ENCODE measurements at places on chromosomes 5 and 9.
A peak's percentile ranks its signal among the peaks of the same experiment; 100 is the strongest.

DNA sequence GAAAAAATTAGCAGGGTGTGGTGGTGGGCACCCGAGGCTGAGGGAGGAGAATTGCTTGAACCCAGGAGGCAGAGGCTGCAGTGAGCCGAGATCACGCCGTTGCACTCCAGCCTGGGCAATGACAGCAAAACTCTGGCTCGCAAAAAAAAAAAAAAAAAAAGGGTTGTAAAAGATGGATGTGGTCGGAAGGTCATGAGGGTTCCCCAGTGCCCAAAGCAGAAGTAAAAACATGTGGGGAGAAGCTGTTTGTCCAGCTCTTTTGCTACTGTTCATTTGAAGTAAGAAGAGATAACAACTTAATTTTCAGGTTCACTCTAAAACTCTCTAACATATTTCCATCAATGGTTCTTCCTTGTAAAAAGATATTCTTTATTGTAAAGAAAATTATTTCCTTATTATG is 57.1 kb upstream of the GOLPH3 start:
- ATAC-seq: no peak

- peak; percentile 90 for ATAC-seq
Measured at GRCh38 chr9:99752417-99753109, 69.1 kb upstream of the NR4A3 start.

DNA sequence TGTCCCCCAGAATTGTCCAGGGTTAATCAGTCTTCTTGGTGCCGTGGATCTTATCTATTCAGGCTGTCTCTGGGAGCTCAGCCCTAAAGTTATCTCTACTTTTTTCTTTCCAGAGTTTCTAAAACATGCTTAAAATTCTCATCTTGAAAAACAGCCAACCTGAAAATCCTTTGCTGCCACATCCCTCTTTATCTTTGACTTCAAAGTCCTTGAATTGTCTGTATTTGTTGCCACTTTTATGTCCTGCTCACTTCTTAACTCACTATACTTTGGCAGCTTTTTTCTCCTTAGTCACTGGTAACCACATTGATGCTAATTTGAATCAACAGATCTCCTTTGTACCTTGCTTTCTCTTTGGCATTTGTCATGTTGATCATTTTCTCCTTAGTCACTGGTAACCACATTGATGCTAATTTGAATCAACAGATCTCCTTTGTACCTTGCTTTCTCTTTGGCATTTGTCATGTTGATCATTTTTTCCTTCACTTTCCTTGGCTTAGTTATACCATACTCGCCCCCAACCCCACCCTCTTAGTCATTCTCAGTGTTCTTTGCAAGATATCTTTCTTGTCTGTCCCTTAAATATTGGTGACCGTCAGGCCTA is 8.5 kb downstream of the DMXL1 start:
- ATAC-seq: peak; percentile 54

DNA sequence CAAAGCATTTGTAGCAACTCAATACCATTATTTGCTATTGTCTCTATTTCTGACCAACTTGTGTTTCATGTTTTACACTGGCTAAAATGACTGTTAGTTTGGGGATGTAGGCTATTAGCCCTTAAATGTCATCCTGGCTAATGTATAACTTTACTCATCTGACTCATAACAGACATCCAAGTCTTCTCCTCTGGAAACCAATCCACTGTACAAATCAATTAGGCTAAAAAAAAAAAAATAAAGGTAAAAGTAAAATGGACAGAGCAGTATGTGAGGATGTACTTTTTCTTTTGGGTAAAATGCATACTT is 20.6 kb downstream of the MEGF9 start:
- ATAC-seq: peak; percentile 81

DNA sequence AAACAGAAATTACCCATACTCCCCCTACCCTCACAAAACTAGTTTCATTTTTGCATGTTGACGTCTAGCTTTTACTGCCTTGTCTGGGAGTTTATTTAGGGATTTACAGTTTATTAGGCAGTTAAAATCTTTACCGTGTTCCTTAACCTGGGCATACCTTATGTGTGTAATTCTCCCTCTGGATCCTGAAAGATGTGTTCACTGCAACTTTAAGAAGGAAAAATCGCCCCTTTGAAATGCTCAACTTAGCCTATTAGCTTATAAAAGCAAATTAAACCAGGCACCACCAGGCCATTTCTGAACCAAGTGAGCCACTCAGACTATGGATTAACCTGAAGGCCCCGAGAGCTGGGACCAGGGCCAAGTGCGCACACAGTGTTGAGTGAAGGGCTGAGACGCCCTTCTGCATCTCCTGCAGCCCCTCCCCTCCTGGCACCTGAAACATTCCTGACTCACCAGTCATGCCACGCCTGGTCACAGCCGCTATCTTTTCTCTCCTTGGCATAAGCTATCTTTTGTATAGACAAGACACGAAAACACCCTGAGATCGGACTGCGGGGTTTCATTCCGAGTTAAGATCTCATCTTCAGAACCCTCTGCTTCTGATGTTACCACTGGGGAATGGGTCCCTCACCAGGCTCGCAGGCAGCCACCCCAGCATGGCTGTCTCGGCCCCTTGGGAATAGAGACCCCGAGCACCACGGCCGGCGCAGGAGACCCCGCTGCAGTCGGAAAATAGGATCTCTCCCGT is 111.9 kb downstream of the ROR2 start:
- no peak for ATAC-seq

- no peak for ATAC-seq
Measured at GRCh38 chr9:91571036-91571435, 147.4 kb upstream of the NFIL3 start.

- no peak for ATAC-seq
Measured at GRCh38 chr9:121841771-121842611, 190.6 kb downstream of the DAB2IP start.

GRCh38 chr5:116661419-116661818 is 86.8 kb upstream of the SEMA6A start:
- no peak for ATAC-seq

- ATAC-seq: no peak
Measured at GRCh38 chr9:10523164-10523563, 89.6 kb downstream of the PTPRD start.

- no peak for ATAC-seq
Measured at GRCh38 chr5:127254729-127255284, 35.8 kb upstream of the MEGF10 start.

- ATAC-seq: no peak
Measured at GRCh38 chr5:1410156-1411014, 34.9 kb downstream of the SLC6A3 start.

GRCh38 chr5:3187771-3188425 is 407.7 kb upstream of the IRX1 start:
- no peak for ATAC-seq

DNA sequence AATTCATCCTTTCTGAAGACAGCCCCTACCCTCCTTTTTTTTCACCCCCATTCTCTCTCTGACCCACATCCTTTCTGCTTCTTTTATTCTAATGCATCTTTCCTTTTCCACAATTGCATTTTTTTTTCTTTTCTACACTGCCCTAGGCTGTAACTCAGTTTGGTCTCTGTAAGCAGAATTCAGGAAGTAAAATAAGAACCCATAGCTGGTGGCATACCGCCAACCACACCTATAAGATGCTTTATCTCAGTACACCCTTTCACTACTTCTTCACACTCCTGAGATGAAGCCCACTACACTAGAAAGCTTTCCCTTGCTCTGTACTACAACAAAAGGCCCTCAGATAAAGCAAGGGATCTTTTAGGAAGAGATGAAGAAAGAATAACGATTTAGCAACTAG is 16.1 kb upstream of the TSSK1B start:
- no peak for ATAC-seq

GRCh38 chr5:118033686-118034338 is 954.5 kb downstream of the DTWD2 start:
- ATAC-seq: no peak

GRCh38 chr9:129176701-129177442 is 1.2 kb downstream of the IER5L start:
- ATAC-seq: no peak

DNA sequence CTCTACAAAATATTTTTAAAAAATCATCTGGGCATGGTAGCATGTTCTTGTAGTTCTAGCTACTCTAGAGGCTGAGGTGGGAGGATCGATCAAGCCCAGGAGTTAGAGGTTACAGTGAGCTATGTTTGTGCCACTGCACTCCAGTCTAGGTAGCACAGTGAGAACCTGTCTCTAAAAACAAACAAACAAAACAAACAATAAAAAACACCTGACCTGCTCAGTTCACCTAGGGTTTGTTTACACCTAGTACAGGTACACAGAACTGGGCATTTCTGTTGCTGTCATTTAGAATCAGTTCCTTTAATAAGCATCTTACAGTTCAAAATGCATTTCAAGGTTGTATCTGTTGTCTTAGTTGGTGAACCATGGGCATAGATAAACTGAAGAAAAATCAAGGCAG is 95.3 kb downstream of the MEGF10 start:
- ATAC-seq: no peak

DNA sequence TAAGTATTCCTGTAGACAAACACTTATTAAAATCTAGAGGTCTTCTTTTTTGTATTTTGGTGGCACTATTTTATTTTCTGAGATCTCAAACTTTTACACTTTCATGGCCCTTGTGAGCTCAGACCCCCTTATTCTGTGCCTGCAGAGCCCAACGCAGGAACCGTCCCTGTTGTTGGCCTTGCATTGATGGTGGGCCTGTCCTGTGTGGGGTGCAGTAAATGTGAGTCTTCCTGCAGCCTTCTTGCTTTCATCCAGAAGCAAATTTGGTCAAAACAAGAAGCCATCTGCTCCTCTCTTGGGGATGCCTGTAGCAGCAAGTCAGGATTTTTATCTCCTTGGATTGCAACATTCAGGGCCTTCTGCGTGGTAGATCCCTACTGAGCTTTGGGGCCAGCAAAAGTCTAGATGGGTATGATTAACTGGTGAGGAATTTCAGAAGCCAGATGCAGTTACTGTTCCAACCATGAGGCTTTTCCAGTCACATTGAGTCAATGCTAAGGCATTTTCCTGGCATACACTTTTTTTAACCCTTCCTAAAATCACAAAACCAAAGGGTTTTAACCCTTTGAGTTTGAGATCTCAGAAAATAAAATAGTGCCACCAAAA is 31.7 kb downstream of the BASP1 start:
- ATAC-seq: peak; percentile 98

DNA sequence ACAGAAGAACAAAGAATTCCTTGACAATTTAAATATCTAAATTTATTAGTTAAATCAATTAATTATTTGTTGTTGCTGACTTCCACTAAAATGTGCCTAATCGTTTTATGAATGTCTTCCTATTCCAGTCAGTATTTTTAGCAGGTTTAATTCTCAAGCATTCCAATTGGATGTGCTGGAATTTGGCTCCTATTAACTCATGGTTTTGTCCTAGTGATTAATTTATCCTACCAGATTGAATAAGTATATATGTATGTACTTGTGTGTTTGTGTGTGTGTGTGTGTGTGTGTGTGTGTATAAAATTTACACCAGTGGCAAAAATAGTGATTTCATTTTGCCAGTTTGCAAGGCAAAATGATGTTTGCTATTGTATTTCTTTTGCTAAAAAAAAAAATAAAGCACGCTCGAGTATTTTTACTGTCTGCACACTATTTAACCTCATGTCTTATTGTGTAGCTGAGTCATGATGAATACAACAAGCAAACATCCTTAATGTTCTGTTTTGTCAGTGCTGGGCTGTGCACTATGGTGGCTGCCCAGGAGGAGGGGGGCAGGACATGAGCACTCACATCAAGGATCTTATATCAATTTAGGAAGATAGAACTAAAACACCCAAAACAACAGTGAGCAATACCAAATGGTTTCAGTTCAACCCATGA is 375.5 kb downstream of the PDE4D start:
- peak; percentile 95 for ATAC-seq

GRCh38 chr9:109013679-109014607 is 644 bp upstream of the CTNNAL1 start:
- ATAC-seq: no peak

DNA sequence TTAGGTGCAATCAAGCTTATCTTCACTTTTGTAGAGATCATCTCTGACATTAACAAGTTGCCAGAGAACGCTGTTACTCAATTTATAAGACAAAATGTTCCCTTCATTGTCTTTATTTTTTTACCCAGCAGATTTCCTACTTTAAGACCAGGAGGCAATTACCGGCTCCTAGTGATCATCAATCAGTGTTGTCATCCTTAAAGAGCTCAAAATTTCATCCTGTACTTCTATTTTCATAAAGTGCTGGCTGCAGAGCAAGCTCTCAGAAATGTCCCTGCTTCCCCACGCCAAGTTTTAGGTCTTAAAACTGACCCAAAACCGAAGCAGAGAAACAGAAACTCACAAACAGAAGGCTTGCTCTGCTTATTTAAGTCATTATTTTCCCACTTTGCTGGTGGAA is 82.9 kb downstream of the PJA2 start:
- ATAC-seq: no peak

- ATAC-seq: no peak
Measured at GRCh38 chr5:140594169-140594568, 29.5 kb downstream of the SLC35A4 start.

DNA sequence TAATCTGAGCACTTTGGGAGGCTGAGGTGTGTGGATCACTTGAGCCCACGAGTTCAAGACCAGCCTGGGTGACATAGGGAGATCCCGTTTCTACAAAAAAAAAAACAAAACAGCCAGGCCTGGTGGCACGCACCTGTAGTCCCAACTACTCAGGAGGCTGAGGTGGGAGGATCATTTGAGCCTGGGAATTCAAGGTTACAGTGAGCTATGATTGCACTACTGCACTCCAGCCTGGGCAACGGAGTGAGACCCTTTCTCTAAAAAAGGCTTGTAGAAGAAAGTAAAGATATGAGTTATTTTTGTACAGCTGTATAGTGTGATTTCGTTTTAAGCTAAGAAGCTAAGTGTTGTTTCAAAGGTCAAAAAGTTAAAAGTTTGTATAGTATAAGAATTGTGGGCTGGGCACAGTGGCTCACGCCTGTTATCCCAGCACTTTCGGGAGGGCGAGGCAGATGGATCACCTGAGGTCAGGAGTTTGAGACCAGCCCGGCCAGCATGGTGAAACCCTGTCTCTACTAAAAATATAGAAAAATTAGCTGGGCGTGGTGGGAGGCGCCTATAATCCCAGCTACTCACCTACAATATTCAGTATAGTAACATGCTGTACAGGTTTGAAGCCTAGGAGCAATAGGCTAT is 18.8 kb downstream of the UBE2R2 start:
- ATAC-seq: no peak

GRCh38 chr9:136159851-136160250 is 41.2 kb upstream of the TMEM250 start:
- no peak for ATAC-seq

- no peak for ATAC-seq
Measured at GRCh38 chr9:92186631-92187030, 71.4 kb upstream of the SPTLC1 start.

GRCh38 chr9:25397746-25398145 is 280.5 kb downstream of the TUSC1 start:
- no peak for ATAC-seq

DNA sequence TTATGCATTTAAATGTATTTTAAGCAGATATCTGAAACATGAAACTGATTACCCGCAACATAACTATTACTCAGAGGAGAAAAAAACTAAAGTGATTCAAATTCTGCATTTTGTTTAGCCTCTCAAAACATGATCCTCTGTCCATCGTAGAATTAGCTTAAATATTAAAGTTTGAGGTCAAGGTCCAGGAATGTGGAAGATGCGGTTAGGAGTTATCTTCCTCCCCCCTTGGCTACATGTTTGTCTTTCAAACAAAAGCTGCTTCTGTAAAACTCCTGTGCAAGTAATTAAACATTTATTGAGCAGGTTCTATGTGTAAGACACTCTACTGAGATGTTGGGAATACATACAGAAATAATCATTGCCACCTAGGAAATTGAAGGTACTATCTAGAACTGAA is 175.0 kb upstream of the ISL1 start:
- no peak for ATAC-seq
